ENCODE measurements at places on chromosomes 7 and 10.
A peak's percentile ranks its signal among the peaks of the same experiment; 100 is the strongest.

- DNase-seq: no peak
These were observed 173.2 kb downstream of the BUB3 start for GRCh38 chr10:123327450-123327849.

DNA sequence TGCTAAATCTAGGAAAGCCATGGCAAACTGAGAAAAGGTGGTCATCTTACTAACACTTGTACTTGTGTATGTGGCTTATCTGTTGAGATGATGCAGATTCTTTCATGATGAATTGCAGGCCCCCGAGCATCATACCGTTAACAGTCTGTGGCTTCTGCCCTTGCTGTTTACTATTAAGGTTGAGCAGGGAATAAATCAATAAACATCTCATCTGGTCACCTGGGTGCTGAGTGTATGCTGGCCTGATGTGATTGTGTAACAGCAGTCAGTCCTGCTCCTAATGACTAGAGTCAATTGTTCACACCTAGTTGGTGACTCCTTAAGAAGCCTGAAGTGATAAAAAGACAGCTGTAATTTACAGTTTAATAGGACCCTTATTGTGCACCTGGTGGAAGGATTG lies 8.3 kb upstream of the GNAT3 start:
- DNase-seq: no peak

- no peak for DNase-seq
These were observed 191.3 kb downstream of the MYOF start for GRCh38 chr10:93290661-93291354.

DNA sequence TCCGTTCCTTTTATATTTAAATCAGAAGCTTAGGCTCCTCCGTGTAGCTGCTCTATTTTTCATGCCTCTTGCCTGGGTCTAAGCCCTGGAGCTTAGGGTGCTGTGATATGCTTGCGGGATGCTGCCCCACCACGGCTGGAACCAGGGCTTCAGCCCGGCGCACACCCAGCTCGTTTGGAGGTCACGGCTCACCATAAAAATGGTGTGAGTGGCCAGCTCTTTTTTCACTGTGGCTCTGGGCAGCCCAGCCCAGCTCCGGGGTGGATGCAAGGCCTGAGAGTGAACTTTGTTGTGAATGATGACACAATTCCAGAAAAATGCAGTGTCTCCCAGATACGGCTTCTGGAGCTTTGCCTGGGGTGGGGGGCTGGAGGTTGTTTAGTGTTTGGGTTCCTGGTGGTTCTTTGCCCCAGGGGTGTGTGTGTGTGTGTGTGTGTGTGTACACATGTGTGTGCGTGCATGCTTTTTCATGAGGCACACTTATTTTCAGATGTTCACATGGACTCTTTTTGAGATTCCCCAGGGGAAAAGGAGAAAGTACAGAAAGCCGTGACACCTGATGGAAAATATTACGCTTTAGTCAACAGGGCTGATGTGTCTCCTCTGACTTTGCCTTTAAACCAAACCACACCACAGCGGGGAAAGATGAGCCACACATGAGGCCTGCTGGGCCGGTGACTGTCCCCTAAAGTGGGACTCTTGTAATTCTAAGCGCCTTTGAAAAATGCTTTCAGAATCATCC lies 46.2 kb downstream of the GRK5 start:
- peak; percentile 89 for DNase-seq

DNA sequence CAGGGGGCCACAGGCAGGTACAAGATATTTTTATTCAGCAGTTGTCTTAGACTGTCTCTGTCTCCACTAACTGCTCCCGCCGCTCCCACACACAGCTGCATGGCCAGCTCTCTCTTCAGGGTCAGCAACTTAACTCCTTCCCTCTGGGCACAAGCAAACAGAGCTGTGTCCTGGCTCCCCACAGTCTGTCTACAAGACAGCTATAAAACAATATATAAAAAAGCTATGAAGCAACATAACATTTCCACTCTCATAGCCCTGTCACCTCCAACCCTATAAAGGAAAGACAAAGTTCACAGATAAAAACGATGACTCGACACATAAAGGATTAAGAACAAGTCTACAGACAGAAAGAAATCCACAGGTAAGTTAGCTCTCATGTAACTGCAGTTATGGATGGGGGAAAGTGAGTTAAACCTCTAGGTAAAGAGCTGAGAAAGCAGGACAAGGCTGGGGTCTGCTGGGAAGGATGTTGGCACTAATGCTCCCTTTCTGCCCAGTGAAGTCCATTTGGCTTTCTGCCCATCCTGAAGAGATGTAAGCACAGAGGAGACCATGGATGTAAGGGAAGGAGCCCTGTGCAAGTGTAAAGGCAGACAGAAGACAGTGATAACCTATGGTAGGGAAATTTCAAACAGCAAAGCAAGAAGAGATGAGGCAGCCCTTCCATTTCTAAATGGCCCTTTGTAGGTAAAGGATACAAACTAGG lies 27.0 kb downstream of the RAPGEF5 start:
- no peak for DNase-seq

- DNase-seq: no peak
These were observed 130.0 kb downstream of the FAM53B start for GRCh38 chr10:124614003-124614659.

DNA sequence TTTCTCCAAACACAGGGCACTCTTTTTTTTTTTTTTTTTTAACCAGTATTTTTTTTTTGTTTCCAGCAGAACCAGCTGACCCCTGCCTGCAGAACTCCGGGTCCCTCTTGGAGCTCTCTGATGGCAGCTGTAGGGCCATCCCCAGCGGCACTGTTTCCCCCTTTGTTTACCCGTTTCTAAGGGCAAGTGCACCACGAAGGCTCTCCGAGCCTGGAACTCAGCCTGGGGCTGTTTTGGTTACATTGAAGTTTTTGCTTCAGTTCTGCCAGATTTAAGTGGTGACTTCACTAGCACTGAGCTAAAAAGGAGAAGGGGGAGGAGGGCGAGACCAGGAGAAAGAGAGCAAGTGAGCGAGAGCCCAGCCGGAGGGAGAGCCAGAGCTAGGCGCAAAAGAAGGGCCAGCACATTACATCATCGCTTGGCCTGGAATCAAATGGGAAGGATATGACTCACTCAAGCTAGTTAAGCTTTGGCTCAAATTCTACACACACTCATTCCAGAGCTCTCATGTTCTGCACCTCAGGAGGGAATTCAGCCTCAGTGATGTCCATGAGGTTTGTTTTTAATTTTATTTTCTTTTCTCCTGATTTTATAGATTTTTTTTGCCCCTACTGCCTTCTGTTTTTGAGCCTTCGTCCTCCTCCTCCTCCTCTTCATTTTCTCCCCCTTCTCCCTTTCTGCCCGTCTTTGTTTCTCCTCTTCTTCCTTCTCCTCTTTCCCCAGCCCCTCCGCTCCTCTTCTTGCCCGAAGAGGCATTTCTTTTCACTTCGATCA lies 272.3 kb downstream of the TRIL start:
- DNase-seq: peak; percentile 97

GRCh38 chr10:114649217-114649903 lies 8.7 kb downstream of the ABLIM1 start:
- no peak for DNase-seq

GRCh38 chr7:129401228-129401966 lies 32.8 kb upstream of the STRIP2 start:
- DNase-seq: no peak

DNA sequence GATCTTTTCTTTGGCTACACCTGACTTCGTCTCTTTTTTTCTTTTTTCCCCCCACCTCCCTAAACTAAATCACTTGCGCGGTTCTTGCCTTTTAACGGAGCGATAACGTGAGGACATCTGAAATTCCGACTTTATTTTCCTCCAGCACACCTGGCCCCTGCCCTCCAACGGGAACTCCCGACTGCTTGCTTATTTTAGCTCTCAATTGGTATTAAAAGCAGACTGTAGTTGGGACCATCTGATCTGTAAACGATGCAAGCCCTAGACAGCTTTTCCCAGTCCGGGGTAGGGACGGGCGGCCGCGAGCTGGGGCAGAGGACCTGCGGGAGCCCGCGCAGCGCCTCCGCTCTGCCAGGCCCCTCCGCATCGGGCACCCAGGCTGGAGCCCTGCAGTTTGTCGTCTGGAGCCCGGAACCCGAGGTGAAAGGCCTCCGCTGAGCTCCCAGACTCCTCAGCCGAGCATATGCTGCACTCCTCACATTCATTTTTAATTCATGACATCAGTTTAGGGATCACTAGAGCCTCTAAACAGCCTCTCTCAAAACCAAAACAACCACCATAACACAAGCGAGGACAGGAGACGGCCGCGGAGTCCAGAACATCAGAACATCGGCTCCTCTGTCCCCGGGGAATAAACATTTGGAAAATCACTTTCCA lies 10.0 kb upstream of the EMX2 start:
- DNase-seq: no peak

DNA sequence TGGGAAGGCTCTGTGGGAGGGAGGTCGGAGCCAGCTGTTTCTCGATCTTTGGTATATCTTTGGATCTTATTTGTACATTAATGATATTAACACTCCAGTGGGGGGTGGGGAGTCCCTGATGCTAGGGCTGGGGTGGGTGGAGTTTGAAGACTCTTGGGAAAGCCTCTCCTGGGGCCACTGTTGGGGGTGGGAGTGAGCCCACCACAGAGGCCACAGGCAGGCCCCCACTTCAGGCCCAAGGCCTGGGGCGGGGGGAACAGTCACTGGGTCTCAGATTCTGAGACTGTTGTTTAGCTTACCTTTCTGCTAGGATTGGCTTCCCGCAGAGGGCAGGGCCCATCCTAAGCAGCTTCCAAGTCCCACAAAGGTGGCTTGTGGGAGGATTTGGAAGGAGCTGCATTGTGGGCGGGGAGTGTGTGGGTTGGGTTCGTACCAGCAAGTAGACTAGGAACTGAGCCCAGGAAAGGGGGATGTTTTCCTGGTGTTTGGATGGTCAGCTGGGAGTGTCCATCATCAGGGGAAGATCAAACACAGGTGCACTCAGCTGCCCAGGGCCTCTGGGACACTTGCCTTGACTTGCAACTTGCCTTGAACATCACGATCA lies 11.9 kb downstream of the YKT6 start:
- DNase-seq: no peak

GRCh38 chr10:44830022-44830421 lies 81.1 kb upstream of the TMEM72 start:
- DNase-seq: no peak

DNA sequence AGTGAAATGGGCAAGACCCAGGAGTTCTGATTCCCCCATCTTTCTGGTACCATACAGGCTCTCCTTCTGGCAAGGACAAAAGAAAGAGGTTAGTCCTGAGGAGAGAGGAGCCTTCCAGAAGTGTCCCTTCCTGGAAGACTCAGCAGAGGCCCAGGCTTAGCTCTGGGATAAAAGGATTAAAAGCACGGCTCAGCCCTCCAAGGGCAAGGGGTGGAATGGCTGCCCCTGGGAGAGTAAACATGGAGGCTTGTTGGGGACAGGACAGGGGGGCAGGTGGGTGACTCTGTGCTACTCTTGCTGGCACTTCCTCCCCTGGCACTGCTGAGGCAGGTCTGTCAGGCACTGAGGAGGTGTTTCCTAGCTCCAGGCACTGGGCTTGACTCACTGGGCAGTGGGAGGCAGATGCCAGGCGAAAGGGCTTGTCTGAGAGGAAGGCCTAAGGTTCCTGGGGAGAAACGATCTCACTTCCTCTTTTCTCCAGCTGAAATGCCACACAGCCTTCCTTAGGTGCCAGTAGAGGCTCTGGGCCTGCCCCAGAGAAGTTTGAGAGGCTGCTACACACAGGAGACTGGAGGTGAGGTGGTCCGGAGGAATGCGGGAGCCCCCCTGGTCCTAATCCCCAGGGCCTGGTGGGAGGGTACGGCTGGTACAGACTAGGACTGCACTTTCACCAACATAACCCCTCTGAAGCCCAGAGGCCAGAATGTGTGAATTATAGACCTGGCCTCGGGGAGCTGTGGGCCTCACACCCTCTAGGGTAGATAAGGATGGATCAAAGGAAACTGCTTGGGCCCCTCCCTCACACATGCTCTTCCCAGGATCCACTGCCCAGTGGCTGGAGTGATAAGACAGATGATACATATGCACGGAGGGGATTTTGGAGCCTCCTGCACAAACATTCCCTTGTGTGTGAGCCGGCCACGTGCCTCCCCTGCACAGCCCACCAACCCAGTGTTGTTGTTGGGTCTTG lies 63.2 kb upstream of the PODXL start:
- DNase-seq: no peak

- no peak for DNase-seq
These were observed 774 bp downstream of the SEM1 start for GRCh38 chr7:96708872-96709271.

DNA sequence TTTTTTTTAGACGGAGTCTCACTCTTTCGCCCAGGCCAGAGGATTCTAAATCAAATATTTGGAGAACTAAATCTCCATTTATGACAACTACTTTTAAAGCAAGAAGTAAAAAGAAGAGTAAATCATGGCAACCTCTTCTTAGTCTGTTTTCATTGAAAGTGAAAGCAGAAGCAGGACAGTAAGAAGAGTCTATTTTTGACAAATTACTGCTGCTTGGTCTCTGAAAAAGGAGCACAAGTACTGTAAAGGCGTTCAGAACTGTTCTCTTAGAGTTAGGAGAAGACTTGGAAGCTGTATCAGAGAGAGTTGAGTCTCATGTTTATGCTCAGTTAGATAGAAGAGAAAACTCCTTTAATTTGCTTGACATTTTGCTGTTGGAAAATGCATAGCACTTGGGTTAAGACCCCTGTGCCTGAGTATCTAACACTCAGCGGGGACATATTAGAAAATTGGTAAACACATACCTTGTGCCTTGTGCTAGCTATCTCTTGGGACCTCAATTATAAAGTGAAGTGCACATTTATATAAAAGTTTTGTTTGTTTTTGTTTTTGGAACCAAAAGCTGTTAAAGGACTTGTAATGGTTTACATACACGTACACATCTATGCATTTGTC lies 433.0 kb downstream of the ANKRD7 start:
- DNase-seq: no peak

GRCh38 chr7:24283554-24283896 lies 465 bp upstream of the NPY start:
- no peak for DNase-seq

- no peak for DNase-seq
These were observed 190.1 kb upstream of the AGR3 start for GRCh38 chr7:17071866-17072265.

DNA sequence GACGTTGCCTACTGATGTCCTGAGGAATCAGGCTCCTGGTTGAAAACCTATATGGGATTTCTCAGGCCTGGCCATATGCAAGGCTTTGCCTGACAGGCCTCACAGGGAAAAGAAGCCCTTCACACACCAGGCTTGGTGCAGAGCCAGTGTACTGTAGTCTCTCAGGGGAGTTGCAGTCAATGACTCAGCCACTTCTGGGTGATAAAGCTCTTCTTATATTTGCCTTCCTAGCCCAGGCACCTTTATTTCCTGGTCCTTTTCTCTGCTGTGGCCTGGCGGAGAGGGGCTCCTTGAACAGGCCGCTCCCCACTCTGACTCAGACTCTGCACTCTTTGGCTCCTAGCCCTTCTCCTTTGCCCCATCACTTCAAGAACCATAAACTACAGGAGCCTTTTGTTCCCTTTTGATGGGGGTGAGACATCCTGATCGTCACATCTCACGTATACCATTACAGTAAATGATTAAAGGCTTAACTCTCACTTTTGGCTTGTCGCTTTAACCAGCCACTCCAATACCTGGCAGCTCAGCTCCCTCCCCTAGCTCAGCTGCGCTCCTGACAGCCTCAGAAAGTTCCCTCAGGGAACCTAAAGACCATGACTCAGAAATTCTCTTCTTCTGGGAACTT lies 33.5 kb downstream of the DPY19L1 start:
- no peak for DNase-seq
